ENCODE measurements at places on chromosomes 6 and 20.
A peak's percentile ranks its signal among the peaks of the same experiment; 100 is the strongest.

- no peak for DNase-seq
Measured at GRCh38 chr6:117906507-117906957, 532 bp upstream of the SLC35F1 start.

DNA sequence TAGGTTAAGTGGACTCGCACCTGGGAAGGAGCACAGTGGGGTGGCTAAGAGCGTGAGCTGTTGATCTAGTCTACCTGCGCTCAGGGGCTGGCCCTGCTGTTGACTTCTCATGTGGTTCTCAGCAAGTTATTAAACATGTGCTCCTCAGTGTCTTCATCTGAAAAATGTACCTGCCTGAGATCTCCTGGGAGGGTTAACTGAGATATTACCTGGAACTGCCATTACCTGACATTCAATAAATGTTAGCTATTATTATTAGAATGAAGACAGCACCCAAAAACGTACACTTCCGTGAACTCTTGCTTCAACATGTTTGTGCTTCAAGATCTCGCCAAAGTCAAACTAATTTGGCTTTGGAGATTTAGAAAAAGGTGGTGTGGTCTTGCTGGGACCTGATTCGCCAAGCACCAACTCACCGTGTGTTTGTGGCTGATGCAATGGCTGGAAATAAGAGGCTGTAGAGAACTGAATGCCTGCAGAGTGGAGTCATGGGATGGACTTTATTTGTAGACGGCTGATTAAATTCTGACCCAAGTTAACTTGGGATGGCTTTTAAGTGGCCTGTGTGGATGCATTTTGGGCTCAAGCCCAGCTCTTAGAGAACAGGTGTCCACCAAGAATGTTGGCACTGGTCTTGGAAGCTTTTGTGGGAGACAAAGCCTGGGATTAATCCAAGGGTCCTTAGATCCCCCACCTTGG, 692.9 kb downstream of the QKI start:
- DNase-seq, result no peak

GRCh38 chr20:60167812-60168211, 209.6 kb downstream of the CDH26 start:
- peak; percentile 6 for DNase-seq

- DNase-seq, result no peak
Measured at GRCh38 chr6:108118810-108119768, 44.5 kb upstream of the OSTM1 start.
